Stimulated activated CD8-positive, alpha-beta memory T cell treated with anti-CD3 and anti-CD28 coated beads, Interleukin-12 subunit alpha, Interleukin-12 subunit beta, amount 100 ng/mL, for 4 hours (primary cell): ENCODE measurements at places on chromosomes 7 and 10.

GRCh38 chr10:42989481-42989921, 87.4 kb upstream of the RET start:
- no peak for DNase-seq

- DNase-seq, result no peak
Observed at GRCh38 chr10:78953113-78953798, 115.5 kb upstream of the ZMIZ1 start.

DNA sequence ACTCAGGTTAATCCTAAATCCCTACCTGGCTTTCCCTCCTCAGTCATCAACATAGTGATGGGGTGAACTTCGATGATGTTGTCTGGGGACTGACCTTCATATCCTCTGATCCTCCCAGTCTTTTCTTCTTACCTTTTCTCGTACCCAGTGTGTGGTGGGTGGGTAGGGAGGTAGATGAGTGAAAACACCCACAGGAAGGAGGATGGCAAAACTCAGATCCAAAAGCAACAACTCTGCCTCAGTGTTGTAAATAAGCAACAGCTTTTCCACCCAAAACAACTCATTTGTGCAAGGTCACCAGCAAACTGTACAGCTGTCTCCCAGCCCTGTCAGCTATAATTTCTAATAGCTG, 38.6 kb downstream of the VOPP1 start:
- no peak for DNase-seq

DNA sequence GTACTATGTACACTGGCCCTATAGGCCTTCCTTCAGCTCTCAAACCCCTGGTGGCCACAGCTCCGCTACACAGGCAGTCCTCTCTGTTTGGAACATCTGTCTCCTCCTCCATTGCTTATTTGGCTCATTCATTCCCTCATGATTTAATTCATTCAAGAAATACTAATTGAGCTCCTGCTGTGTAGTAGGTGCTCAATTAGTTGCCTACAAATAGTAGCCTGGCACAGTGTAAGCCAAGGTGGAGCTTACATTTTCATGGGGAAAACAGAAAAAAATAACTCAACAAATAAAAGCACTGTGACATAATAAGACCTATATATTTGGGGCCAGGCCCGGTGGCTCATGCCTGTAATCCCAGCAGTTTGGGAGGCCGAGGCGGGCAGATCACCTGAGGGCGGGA, 3.4 kb upstream of the FIS1 start:
- DNase-seq, result no peak

- DNase-seq, result no peak
Observed at GRCh38 chr7:37295401-37295800, 153.3 kb downstream of the ELMO1 start.

- DNase-seq, result no peak
Observed at GRCh38 chr7:150476819-150477631, 26.6 kb downstream of the GIMAP8 start.

GRCh38 chr7:142323706-142324105, 65.8 kb upstream of the PRSS58 start:
- DNase-seq, result no peak

DNA sequence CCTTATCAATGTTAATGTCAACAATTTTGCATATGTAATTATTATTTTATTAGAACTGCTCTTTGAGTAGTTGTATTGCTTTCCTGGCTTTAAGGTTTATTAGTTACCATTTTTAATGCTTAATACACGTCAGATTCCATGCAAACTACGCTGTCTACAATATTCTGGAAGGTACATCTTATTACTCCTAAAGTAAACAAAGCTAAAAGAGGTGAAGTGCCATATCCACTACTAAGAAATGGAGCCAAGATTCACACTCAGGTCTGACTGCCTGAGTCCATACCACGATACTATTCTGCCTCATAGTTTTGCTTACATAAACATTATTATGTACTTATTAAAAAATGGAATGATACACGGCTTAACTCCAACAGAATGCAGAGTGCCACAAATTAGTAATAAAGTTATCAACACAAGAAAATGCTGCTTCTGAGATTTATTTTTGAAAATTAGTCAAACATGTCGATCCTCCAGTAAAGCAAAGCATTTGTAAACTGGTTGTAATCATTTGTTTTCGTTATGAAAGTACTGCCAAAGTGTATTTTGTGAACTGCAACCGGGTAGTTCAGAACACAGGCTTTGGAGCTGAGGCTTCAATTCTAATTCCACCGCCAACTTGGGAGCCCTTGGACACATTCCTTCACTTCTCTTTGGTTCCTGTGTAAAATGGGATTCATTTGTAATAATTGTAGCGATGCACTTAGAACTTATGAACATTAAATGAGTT, 1.1 kb upstream of the DMTF1 start:
- DNase-seq, result no peak

- DNase-seq, result no peak
Observed at GRCh38 chr7:106239406-106239805, 45.4 kb downstream of the NAMPT start.

DNA sequence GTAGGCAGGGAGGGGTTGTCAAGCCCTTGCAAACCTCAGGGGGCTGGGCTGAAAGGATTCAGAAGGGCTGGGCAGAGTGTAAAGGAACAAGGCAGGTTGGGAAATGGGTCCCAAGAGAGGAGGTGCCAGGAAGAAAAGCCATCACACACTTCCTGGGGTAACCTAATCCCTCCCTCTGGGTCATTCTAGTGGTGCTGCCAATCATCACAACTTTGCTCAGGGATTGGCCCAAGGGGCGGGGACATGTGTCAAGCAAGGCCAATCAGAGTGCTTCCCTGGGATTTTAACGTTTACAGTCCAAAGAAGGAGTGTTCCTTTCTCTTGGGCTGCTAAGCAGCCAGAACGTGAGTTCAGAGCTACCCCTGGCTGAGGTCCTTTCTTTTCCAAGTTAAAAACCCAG, 57.1 kb upstream of the NPTX2 start:
- no peak for DNase-seq

DNA sequence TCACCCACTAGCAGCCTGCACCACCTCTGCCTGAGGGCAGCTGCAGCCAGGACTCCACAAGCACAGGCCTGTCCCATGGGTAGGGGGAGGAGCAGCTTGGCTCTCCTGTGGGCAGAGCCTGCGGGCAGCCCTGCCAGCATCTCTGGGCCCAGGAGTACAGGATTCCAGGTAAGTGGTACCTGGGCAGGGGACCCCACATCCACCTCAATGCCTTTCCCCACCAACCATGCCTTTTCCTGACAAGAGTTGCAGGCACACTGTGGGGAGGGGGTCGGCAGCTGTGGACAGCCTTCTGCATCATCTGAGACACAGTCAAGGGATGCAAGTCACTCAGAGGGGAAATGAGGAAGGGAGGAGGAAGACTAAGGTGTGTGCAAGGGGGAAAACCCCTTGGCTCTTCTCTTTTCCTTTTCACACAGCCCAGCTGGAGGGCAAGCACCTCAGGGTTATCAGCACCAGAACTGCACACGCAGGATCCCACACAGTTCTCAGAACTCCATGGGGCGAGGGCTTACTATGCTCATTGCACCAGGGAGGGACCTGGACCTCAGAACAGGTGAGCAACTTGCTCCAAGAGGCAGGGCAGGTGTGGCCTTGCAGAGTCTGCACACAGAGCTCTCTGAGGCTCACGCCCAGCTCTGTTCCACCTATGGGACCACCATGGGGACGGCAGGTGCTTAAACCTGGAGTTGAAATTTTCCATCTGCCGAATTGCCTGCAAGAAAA, 16.5 kb upstream of the ANTXRL start:
- no peak for DNase-seq

GRCh38 chr10:91061608-91062007, 140.7 kb upstream of the ANKRD1 start:
- no peak for DNase-seq

GRCh38 chr10:92740762-92741161, 51.0 kb downstream of the HHEX start:
- no peak for DNase-seq

DNA sequence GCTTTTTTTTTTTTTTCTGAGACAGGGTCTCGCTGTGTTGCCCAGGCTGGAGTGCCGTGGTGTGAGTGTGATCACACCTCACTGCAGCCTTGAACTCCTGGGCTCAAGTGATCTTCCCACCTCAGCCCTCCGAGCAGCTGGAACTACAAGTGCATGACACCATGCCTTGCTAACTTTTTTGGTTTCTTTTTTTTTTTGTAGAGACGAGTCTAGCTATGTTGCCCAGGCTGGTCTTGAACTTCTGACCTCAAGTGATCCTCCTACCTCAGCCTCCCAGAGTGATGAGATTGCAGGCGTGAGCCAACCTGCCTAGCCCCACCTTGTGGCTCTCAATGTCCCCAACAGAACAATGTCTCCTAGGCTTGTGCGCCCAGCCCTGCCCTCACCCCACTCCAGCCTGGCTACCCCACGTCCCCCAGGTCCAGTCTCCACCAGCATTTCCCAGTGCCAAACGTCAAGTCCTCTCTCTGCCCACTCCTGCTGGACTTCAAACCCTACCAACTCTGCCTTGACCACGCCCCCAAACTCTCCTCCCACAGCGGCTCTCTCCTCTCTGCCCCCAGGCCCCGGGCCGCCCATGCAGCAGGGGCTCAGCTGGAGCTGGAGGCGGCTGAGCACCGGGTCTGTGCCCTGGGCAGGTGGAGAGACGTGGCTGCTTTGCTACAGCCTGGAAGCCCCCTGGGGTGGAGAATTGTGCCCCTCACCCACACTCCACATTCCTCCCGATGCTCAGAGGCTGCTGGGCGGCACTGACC, 18.9 kb downstream of the BHLHA15 start:
- DNase-seq, result no peak

DNA sequence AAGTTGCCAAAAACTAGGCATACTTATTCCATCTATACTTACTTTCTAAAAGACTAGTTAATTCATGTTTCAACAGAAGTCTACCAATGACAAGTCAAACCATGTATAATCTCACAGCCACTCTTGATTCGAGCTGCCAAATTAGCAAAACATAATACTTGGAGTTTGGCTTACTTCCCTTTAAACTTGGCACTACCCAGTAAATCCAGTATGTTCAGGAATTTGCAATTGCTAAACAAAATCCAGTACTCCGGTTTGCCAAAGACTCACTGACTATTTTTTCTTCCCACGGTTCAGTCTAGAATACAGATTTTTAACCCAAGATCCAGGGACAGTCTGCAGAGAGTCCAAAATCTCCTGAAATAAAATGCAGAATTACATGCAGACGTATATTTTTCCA, 4.6 kb downstream of the OAT start:
- no peak for DNase-seq

DNA sequence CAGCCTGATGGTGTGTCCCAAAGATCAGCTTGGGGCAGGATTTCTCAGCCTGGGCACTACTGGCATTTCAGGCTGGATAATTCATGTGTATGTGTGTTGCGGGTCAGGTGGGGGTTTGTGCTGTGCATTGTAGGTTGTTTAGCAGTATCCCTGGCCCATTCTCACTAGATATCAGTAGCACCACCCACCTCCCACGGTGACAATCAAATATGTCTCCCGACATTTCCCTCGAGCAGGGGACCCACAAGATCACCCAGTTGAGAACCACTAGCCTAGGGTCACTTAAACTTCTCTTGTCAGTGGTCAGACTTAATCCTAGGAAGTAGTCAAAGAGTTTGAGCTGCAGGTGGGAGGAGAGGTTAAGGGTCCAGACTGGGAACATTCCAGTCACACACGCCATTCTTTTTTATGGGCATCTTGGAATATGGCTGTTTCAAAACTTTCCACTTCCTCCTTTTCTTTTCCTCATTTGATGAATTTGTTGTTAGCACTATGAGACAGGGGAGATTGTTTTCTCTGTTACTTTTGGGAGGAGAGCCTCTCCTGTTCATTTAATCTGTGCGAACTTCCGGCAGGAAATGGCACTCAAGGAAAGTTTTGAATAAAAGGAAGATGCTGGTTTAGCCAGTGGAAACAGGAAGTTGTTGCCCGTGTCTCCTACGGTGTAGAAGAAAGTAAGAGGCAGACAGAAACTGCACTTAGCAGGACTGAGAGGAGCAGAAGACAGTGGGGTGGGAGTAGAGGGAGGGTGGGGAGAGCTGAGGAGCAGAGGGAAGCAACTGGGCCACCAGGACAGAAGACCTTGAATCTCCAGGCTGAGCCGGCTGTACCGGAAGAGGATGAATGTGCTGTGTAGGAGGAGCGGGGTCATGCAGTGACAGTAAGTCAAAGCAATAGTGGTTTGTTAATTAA, 17.6 kb upstream of the EXOC6 start:
- DNase-seq, result no peak

GRCh38 chr7:152336754-152337368, 98.9 kb downstream of the KMT2C start:
- no peak for DNase-seq

DNA sequence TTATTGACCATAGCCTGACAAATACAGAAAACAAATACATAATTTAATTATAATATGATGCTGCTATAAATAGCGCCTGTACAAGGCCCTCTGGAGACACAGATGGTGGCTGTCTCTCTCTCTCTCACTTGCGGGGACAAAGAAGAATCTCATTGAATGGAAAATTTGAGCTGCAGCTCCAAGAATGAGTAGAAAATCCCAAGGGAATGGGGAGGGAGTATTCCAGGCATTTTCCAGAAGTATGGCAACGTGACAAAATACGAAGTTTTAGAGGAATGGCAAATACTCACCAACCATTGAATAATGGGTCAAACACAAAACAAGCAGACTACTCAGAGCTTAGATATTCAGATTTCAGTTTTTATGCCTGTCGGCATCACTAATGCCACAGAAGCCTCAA, 179.9 kb downstream of the NRP1 start:
- no peak for DNase-seq

DNA sequence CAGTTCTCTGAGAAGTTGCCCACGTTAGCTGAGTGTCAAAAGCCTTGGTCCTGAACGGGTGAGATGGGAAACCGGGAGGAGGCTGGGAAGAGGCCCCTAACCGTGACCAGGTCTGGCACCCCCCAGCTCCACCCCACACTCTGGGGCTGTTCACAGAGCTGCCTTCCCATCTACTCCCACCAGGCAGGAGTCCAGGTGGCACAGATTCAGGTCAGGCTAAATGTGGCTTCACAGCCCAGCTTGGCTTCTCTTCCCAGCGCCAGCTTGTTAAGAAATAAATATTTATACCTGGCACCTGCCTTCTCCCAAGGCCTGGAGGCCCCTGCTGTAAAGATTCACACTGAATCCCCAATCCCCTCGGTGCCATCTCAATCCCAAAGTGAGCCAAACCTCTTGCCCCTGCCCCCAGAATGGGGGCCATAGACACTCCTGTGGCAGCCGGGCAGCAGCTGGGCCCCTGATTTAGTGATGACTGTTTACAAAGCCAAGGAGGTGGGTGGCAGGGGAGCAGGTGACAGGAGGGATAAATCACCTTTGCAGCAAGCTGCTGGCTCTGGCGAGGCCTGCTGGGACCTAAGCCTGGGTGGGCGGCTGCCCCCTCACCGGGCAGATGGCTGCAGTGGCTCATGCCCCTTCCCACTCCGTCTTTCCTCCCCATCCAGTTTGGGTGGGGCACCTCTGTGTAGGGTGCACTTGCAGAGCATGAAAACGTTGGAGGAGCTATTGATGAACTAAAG, 72.5 kb downstream of the GOLGA7B start:
- DNase-seq, result no peak

GRCh38 chr10:58177362-58177947, 90.2 kb downstream of the IPMK start:
- DNase-seq, result no peak
